ELF-1 (cell line): ENCODE measurements at places on chromosomes 4 and X.
A peak's percentile ranks its signal among the peaks of the same experiment; 100 is the strongest.

DNA sequence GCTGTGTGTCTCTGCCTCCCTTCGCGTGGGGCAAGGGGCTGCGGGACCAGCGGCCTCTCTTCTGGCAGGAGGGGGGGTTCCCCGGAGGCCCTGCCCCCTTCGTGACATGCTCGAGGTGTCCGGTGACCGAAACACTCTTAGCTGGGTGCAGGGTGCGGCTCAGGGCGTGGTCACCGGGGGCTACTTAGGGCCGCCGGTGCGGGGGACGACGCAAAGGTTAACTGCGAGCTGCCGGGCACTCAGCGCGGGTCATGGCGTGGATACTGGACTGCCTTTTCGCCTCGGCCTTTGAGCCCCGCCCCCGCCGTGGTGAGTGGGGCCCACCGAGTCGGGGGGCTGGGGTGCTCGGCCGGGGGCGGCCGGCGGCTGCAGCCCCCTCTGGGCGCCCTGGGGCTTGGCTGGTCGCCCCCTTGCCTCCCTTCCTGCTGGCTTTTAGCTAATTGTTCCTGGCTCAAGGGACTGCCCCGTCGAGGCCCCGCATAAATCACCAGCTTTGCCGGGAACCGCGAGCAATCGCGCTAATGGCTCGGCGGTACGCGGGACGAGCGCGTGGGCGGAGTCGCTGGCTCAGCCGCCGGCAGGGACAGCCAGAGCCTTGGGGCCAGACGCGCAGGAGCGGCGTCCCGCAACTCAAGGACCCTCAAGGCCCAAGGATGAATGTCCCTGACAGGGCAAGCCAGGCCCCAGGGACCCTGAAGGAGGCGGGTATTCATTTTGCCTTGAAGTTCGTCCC lies at the start of gene ARHGAP36:
Gene ARHGAP36 (plus strand): TSS at position 211 of the 733 bp plus-strand sequence. CDS start 23,320 bp downstream, outside the sequence.
- peak; percentile 36 for DNase-seq

DNA sequence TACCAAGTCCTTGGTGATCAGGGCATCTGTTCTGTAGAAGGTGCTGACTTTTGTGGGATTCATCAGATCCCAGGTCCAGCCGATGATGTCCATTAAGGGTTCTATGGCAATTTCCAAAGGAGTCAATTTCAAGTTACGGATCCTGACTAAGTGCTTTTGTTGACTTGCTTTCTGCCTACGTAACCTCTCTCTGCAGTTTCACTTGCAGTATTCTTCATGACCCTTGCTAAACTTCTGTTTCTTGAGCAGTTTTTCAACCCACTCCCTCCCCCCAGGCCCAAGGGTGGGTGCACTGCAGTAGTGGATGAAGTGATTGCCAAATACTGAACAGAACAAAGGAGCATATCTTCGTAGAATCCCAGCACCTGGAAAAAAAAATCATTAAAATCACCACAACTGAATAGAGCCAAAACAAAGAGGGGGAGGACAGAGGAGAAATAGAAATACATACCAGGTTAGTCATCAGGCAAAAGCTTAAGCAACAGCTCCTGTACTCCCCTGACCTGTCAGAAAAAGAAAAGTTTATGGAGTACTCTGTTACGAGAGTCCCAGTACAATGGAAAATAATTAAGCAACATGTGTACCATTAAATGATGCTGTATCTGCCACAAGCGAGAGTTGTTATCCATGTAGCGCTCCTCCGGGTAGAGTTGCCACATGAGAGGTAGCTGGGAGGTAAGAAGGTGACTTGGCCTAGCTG lies 5.8 kb downstream of the CMC4 start:
- DNase-seq = no peak

DNA sequence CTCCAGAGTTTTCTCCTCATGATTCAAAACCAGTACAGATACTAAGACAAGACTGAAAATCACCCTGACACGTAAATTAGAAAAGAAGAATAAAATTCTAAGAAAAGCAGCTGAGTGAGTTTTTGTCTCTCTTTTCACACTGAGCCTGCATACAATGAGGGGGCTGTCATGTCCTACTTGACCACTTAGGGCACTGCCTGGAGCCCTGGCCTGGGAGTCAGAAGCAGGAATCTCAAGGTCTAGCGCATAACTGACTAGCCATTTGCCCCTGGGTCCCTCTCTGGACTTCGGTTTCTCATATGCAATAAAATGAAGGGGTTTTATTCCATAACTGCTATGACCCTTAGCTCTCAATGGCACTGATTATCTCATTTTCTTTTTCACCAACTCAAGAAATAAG lies 36.7 kb upstream of the SLC25A4 start:
- DNase-seq = no peak

DNA sequence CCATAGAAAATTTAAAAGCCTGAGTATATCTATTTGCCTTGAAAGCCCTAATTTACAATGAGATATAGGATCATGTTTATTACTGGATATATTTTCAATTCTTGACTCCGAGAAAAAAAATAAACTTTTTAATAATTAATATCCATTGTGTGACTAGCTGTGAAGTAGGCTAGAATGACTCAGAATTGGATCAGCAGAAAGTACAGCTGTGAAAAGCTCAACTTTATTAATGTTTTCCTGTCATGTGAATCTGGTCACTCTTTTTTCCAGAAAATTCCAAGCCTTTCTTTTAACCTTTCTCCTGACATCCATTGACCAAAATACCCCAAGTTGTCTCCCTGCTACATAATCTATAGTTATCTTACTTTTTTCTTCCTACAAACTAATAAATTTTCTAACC lies 171.8 kb upstream of the PACRGL start:
- no peak for DNase-seq

- DNase-seq = peak; percentile 86
Measured at GRCh38 chrX:134026565-134027311, 41.3 kb upstream of the GPC3 start.

GRCh38 chr4:129899849-129900248 lies 803.9 kb downstream of the C4orf33 start:
- DNase-seq = peak; percentile 4

DNA sequence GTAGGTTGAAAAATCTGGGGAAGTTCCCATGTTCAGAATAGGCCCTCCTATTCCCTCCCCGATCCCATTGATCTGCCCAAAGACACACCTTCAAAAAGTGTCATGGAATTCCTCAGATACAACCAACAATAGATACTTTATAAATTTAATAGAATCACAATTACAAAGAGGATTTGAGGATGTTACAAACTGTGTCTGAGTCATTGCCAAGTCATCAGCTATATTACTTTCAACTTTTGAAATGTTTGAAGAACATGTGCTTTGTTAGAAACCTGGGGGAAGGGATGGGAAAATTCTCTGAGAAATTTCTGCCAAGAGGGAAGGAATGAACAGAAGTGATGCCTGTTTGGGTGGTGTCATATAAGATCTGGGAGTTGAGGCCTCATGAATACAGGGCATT lies 46.7 kb downstream of the KCNIP4 start:
- no peak for DNase-seq

GRCh38 chrX:119340606-119341205 lies 58.4 kb upstream of the SLC25A43 start:
- DNase-seq = no peak

- DNase-seq = no peak
Measured at GRCh38 chr4:1608196-1608820, 75.8 kb downstream of the FAM53A start.

DNA sequence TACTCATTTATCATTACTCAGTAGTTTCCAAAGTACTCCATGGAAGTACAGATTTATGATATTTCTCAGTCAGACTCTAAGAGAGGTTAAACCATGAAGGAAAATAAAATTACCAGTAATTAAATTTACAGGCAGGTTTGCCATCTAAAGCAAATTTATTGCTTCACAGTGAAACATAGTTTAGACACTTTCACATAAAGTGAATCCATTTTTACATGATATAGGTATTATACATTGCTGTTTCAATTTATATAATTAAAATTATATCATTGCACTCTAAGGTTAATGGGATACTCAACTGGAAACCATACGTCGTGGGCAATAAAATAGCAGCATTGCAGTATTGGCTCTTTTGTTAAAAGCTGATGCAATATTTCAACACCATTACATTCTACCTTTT lies 202.8 kb downstream of the SLIT2 start:
- DNase-seq = no peak

DNA sequence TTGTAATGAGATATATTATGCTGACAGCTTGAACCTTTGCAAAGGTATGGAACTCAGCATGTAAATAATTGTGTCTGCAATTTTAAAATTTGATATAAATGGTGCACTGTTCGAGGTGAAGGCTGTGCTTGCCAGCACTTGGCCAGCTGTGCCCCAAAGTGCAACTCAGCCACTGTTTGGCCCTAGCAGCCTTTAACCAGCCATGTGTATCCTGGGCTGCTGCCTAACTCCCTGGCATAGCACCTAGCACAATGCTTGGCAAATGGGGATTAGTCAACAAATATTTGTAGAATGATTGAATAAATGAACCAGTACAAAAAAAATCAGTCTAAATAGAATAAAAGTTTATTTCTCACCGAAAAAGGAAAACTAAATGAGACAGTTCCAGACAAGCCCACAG lies 83.8 kb upstream of the ZIC3 start:
- no peak for DNase-seq

GRCh38 chr4:82437285-82438005 lies 7.1 kb downstream of the ENOPH1 start:
- DNase-seq = no peak

DNA sequence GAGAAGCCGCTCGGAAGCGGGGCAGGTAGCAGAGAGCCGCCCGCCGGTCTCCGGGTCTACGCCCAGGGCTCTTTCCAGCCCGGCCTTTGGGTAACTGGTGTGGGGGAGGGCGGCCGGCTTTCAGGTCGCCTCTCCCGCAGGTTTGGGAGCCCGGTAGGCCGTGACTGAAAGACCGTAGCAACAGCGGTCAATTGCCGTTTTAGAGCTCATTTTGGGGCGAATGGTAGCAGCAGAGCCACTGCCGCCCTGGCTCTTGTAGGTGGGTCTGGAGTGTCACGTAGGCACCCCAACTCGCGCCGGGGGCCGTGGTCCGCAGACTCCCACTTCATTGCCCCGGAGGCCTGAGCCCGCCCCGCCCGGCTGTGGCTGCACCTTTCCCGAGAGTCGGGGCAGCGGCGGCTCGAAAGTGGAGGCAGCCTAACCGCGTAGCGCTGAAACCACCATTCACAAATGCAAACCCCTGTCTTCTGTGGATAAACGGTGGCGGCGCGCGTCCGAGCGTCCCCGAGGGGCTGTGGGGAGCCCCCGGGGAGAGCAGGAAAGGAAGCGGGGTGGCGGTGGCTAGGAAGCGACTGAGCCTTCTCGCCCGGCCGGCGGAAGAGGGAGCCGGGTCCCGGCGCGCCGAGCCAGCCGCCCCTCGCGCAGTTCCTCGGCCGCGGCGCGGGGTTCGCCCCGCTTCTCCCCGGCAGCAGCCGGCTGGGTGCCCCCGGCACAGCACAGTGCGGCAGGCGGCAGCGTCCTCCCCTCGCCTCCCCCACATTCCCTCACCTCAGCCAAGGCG lies 2185.1 kb upstream of the TENM3 start:
- peak; percentile 50 for DNase-seq

DNA sequence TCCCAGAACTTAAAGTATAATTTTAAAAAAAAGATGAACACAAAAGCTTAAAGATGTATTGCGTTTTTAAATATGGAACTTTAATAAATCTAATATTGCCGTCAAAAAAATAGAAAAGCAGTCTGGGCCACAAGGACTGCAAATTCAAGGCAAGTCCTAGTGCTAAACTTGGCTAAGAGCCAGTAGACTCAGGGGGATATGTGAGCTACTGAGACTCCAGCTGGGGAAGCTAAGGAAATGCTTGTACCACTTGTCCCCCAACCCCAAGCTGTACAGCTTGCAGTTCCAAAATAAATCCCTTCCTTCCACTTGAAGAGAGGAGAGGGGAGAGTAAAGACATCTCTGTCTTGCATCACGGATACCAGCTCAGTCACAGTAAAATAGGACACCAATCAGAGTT lies 290.8 kb upstream of the FGF13 start:
- no peak for DNase-seq

GRCh38 chr4:14607578-14607977 lies 394.7 kb upstream of the CPEB2 start:
- DNase-seq = no peak

DNA sequence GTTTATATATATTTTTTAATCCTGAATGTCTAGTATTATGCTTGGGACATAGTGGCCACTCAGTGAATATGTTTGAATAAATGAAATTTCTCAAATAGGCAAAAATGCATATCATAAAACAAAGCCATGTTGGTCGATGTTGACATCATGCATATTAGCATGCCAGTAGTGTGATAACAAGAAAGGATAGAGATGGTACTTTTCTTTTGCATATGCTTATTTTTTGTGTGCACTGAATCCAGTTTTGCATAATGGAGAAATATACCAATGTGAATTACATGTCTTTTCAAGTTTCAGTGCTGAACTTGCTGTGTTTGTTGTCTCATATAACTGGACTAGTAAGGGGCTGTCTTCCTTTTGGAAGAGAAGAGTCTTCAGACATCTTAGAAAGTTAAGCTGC lies 7.5 kb downstream of the CPE start:
- no peak for DNase-seq

DNA sequence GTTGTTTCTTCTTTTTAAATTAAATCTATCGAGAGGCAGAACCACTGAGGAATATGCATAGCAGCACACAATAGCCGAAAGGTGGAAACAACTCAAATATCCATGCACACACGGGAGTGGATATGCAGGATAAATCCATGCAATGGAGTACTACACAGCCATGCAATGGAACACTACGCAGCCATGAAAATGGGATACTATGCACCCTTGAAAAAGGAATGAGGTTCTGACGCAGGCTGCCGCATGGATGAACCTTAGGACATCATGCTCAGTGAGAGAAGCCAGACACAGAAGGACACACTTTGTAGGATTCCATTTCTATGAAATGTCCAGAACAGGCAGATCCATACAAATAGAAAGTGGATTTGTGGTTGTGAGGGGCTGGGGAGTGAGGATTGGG lies 18.4 kb upstream of the P2RY8 start:
- DNase-seq = no peak

DNA sequence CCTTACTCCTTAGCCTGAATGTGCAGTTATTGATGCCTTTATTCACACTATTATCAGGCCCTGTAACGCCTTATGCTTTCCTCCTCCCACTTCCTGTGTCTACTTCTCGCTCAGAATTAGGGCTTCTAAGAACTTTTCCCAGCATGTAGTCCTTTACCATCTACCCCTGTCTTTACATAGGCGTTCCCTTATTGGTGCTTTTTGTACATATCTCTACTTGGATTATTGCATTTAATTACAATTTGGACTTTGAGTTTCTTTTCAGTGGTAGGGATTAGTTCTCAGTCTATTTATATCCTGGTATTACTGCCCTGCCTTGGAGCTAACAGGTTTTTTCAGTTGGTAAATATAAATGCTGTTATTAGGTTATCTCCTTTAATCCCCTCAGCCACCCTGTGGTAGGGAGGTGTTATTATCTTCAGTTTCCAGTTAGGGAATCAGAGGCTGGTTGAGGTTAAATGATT lies 84.0 kb downstream of the RBPJ start:
- no peak for DNase-seq

- DNase-seq = no peak
Measured at GRCh38 chr4:74376888-74377483, 12.0 kb downstream of the EREG start.

- no peak for DNase-seq
Measured at GRCh38 chr4:150782311-150782710, 200.4 kb downstream of the MAB21L2 start.
